Subcutaneous adipose tissue (tissue), 4 donors: ENCODE measurements at places on chromosomes 3 and 15. TPM values are rescaled to one million over a fixed set of nuclear protein-coding genes. Genes with fewer than 3 reads are reported as not detected.

Gene LRRC34
- total RNA-seq, result 8.3 TPM

Gene CELSR3
- 0.44 TPM for total RNA-seq

Gene TTLL13
- 0.51 TPM for total RNA-seq

Gene PLSCR4
- 79.9 TPM for total RNA-seq
